Ovary (tissue), 10 donors: ENCODE measurements at places on chromosomes 16 and 17. TPM values are rescaled to one million over a fixed set of nuclear protein-coding genes. Genes with fewer than 3 reads are reported as not detected.
A peak's percentile ranks its signal among the peaks of the same experiment; 100 is the strongest.

DNA sequence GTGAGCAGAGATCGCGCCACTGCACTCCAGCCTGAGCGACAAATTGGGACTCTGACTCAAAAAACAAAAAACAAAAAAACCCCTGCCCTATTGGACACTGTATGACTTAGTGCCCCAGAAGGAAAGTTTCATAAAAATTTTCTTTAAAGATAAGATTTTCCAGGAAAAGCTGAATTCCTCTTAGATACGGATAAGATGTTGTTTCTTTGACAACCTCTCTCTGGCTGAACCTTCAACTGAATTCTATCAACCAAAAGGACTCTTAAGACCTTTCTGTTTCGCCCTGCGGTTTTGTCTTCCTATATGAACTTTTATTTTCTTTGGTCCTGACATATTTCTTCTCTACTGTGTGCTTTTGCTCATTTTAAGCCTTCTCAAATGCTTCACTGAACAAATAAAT lies 35.8 kb downstream of the CPPED1 start:
- no peak overlapping the region for H3K27ac ChIP-seq
- H3K36me3 ChIP-seq: no peaks in the 10 kb centered on the region
- H3K27me3 ChIP-seq: no peaks in the 10 kb centered on the region

GRCh38 chr16:48541108-48541786 lies 68.7 kb downstream of the N4BP1 start:
- H3K4me3 ChIP-seq: no peak overlapping the region
- peaks cover 12% of the 10 kb centered on the region for H3K4me1 ChIP-seq
- no peaks in the 10 kb centered on the region for H3K36me3 ChIP-seq
- no peak overlapping the region for H3K27ac ChIP-seq
- DNase-seq: no peak
- no peaks in the 10 kb centered on the region for H3K27me3 ChIP-seq

- H3K4me3 ChIP-seq: no peak overlapping the region
- H3K36me3 ChIP-seq: no peaks in the 10 kb centered on the region
- peaks cover 9% of the 10 kb centered on the region for H3K4me1 ChIP-seq
- no peak for DNase-seq
- H3K27me3 ChIP-seq: no peaks in the 10 kb centered on the region
These were observed 77.9 kb downstream of the KSR1 start for GRCh38 chr17:27533874-27534815.

Gene TAC4
- total RNA-seq: not detected

DNA sequence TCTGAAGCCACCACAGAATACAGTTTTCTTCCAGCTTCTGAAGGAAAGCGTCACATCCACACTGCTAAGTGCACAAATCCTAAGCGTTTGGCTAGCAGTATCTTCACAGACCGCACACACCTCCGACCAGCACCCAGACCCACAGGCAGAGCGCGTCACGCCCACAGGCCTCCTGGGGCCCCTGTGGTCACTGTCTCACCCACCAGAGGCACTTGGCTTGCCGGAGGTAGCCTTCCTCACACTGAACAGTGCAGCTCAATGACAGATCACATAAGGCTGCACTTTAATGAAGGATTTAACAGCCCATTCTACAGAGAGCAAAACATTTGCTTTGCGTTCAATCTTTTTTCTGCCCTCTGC lies 21.2 kb downstream of the SPHK1 start:
- H3K4me3 ChIP-seq: no peak overlapping the region
- peaks cover 25% of the 10 kb centered on the region for H3K4me1 ChIP-seq
- DNase-seq: no peak
- no peaks in the 10 kb centered on the region for H3K27me3 ChIP-seq

- peak; percentile 37 for DNase-seq
- no peak overlapping the region for H3K4me3 ChIP-seq
- no peak overlapping the region for H3K27ac ChIP-seq
- no peaks in the 10 kb centered on the region for H3K27me3 ChIP-seq
- H3K36me3 ChIP-seq: no peaks in the 10 kb centered on the region
These were observed 29.6 kb downstream of the SGSM2 start for GRCh38 chr17:2366747-2367494.

- DNase-seq: no peak
- H3K4me1 ChIP-seq: peaks cover 1% of the 10 kb centered on the region
- H3K4me3 ChIP-seq: no peak overlapping the region
- no peak overlapping the region for H3K27ac ChIP-seq
- H3K36me3 ChIP-seq: no peaks in the 10 kb centered on the region
These were observed 103.6 kb downstream of the GAS7 start for GRCh38 chr17:10094797-10095196.

GRCh38 chr17:14355556-14355955 lies 54.7 kb downstream of the HS3ST3B1 start:
- DNase-seq: no peak
- no peaks in the 10 kb centered on the region for H3K27me3 ChIP-seq
- H3K27ac ChIP-seq: no peak overlapping the region
- no peak overlapping the region for H3K4me3 ChIP-seq
- peaks cover 3% of the 10 kb centered on the region for H3K4me1 ChIP-seq

Gene AOC3
- total RNA-seq: 112 TPM

- DNase-seq: no peak
- H3K36me3 ChIP-seq: no peaks in the 10 kb centered on the region
- H3K27ac ChIP-seq: no peak overlapping the region
- no peaks in the 10 kb centered on the region for H3K27me3 ChIP-seq
- no peaks in the 10 kb centered on the region for H3K4me1 ChIP-seq
- H3K4me3 ChIP-seq: no peak overlapping the region
These were observed 163.4 kb upstream of the ERCC4 start for GRCh38 chr16:13756411-13757140.

GRCh38 chr16:74695450-74696422 lies 4.9 kb downstream of the MLKL start:
- H3K4me3 ChIP-seq: peak overlapping the region; percentile 39
- peak; percentile 68 for DNase-seq
- no peaks in the 10 kb centered on the region for H3K27me3 ChIP-seq
- no peaks in the 10 kb centered on the region for H3K36me3 ChIP-seq
- no peak overlapping the region for H3K27ac ChIP-seq
- H3K4me1 ChIP-seq: no peaks in the 10 kb centered on the region

- H3K27ac ChIP-seq: no peak overlapping the region
- DNase-seq: no peak
- H3K4me1 ChIP-seq: no peaks in the 10 kb centered on the region
These were observed 65.8 kb downstream of the SALL1 start for GRCh38 chr16:51085271-51085670.

- DNase-seq: no peak
- H3K4me1 ChIP-seq: no peaks in the 10 kb centered on the region
- no peak overlapping the region for H3K4me3 ChIP-seq
- H3K36me3 ChIP-seq: no peaks in the 10 kb centered on the region
- H3K27me3 ChIP-seq: no peaks in the 10 kb centered on the region
These were observed 800.8 kb downstream of the CDH11 start for GRCh38 chr16:64321066-64321465.

DNA sequence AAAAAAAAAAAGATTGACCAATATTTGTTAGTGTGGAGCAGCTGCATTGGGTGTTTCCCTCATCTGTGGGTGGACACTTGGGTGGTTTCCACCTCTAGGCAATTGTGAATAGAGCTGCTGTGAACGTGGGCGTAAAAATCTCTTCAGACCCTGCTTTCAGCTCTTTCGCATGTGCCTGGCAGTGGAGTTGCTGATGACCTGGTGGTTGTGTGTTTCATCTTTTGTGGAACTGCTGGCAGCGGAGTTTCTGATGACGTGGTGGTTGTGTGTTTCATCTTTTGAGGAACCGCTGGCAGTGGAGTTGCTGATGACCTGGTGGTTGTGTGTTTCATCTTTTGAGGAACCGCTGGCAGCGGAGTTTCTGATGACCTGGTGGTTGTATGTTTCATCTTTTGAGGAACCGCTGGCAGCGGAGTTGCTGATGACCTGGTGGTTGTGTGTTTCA lies 21.4 kb downstream of the ZC3H18 start:
- no peak for DNase-seq
- no peaks in the 10 kb centered on the region for H3K4me1 ChIP-seq
- H3K4me3 ChIP-seq: no peak overlapping the region
- no peak overlapping the region for H3K27ac ChIP-seq
- H3K36me3 ChIP-seq: no peaks in the 10 kb centered on the region
- no peaks in the 10 kb centered on the region for H3K27me3 ChIP-seq

GRCh38 chr16:85735225-85735635 lies 15.7 kb downstream of the C16orf74 start:
- no peak overlapping the region for H3K4me3 ChIP-seq
- H3K4me1 ChIP-seq: no peaks in the 10 kb centered on the region
- no peak for DNase-seq
- H3K27ac ChIP-seq: no peak overlapping the region
- no peaks in the 10 kb centered on the region for H3K27me3 ChIP-seq

DNA sequence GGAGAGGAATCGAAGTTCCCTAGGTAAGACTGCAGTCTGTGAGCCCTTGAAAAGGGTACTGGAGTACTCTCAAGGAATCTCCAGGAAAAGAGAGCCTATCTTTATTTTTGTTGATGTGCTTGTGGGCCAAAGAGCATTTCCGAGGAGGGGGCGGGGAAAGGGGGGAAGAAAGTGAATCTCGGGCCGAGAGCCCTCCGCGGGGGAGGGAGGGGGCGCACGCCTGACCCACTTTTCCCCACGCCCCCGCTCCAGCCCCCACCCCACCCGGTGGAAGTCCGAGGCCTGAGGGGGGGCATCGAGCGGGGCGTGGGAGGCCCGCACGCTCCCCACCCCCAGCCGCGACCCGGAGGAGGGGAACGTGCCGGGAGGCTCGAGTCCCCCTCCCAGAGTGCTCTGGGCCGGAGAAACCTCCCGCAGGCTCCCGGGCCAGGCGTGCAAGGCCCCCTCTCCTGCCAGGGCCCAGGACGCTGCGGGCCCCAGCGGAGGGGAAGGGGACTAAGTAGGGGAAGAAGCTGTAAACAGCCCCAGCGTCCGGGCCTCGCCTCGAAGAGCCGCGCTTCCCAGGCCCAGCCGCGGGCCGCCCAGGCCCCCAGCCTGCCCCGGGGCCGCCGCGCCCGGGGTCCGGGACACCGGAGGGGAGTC lies 444 bp downstream of the HELZ start:
- peak overlapping the region; percentile 83 for H3K27ac ChIP-seq
- peak overlapping the region; percentile 95 for H3K4me3 ChIP-seq
- H3K4me1 ChIP-seq: peaks cover 4% of the 10 kb centered on the region
- no peaks in the 10 kb centered on the region for H3K36me3 ChIP-seq

GRCh38 chr17:81402981-81403467 lies 7.8 kb downstream of the BAHCC1 start:
- no peak overlapping the region for H3K4me3 ChIP-seq
- no peaks in the 10 kb centered on the region for H3K27me3 ChIP-seq
- no peak for DNase-seq
- peaks cover 29% of the 10 kb centered on the region for H3K4me1 ChIP-seq
- H3K36me3 ChIP-seq: no peaks in the 10 kb centered on the region

- DNase-seq: no peak
- no peak overlapping the region for H3K27ac ChIP-seq
- no peaks in the 10 kb centered on the region for H3K36me3 ChIP-seq
- H3K4me1 ChIP-seq: peaks cover 6% of the 10 kb centered on the region
These were observed 277.1 kb downstream of the CEP112 start for GRCh38 chr17:65914784-65915342.

Gene TEX19
- total RNA-seq: not detected

DNA sequence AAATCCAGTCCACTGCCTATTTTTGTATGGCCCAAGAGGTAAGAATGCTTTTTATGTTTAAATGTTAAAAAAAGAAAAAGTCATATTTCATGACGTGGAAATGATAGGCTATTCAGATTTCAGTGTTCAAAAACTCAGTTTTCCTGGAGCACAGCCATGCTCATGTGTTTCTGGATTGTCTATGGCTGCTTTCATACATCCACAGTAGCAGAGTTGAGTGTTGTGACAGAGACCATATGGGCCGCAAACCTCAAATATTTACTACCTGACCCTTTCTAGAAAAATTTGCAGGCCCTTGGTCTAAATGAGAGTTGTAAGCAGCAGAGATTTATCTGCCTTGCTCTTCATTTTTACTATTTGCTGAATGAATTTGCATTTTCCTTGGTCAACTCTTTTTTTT lies 264.1 kb downstream of the CBLN1 start:
- no peak overlapping the region for H3K27ac ChIP-seq
- no peak overlapping the region for H3K4me3 ChIP-seq
- H3K4me1 ChIP-seq: peaks cover 18% of the 10 kb centered on the region
- no peaks in the 10 kb centered on the region for H3K27me3 ChIP-seq

GRCh38 chr17:77506371-77506991 lies 365.7 kb downstream of the SEC14L1 start:
- no peak for DNase-seq
- H3K36me3 ChIP-seq: no peaks in the 10 kb centered on the region
- H3K27me3 ChIP-seq: peaks cover 2% of the 10 kb centered on the region

DNA sequence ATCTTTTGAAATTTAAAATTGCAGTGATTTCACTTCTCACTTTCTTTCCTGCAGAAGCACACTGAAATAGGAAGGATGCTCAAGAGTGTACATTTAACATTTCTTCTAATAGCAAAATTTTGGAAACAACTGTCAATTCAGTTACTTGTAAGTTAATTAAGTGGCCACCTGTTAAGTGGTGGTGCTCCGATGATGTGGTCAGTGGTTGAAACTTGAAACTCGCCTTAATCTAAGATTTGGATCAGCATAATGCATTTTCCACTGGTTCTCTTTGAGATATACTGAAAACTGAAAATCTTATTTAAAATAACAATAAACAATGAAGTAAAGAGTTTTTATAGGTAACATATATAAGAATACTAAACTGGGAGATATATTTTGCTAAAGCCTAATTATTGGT lies 7.0 kb upstream of the MYH8 start:
- H3K36me3 ChIP-seq: no peaks in the 10 kb centered on the region
- DNase-seq: no peak
- H3K27me3 ChIP-seq: no peaks in the 10 kb centered on the region
- H3K27ac ChIP-seq: no peak overlapping the region

Gene C17orf100
- total RNA-seq: 1.1 TPM

Gene CCDC154
- 1.3 TPM for total RNA-seq

- no peak overlapping the region for H3K4me3 ChIP-seq
- DNase-seq: no peak
- H3K27me3 ChIP-seq: no peaks in the 10 kb centered on the region
- peaks cover 10% of the 10 kb centered on the region for H3K4me1 ChIP-seq
- H3K27ac ChIP-seq: no peak overlapping the region
- H3K36me3 ChIP-seq: no peaks in the 10 kb centered on the region
These were observed 20.5 kb downstream of the DEXI start for GRCh38 chr16:10921536-10922327.

Gene LPO
- total RNA-seq: not detected

DNA sequence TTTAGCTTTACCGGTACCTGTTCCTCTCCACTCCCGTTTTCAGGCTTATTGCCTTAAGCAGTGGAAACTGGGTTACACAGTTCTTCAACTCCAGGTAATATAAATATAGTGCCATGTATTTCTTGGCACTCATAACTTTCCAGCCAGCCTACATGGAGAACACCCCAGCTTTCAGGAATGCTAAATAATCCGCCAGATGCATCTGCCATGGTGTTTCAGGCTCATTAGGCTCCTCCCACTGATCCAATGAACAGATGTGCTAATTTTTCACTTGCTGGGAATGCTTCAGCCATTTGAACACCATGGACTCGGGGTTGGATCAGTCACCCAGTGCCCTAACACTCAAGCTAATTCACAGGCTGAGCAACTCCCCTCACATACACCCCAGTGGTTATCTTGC lies 4.6 kb downstream of the ANKFN1 start:
- DNase-seq: no peak
- H3K4me3 ChIP-seq: no peak overlapping the region
- H3K27ac ChIP-seq: no peak overlapping the region
- H3K27me3 ChIP-seq: no peaks in the 10 kb centered on the region
- no peaks in the 10 kb centered on the region for H3K36me3 ChIP-seq

GRCh38 chr16:56263711-56264608 lies 72.7 kb downstream of the GNAO1 start:
- no peak overlapping the region for H3K27ac ChIP-seq
- no peak overlapping the region for H3K4me3 ChIP-seq
- H3K4me1 ChIP-seq: peaks cover 2% of the 10 kb centered on the region
- DNase-seq: no peak
- H3K36me3 ChIP-seq: no peaks in the 10 kb centered on the region
- no peaks in the 10 kb centered on the region for H3K27me3 ChIP-seq
